ENCODE measurements at places on chromosomes 5 and 9.

DNA sequence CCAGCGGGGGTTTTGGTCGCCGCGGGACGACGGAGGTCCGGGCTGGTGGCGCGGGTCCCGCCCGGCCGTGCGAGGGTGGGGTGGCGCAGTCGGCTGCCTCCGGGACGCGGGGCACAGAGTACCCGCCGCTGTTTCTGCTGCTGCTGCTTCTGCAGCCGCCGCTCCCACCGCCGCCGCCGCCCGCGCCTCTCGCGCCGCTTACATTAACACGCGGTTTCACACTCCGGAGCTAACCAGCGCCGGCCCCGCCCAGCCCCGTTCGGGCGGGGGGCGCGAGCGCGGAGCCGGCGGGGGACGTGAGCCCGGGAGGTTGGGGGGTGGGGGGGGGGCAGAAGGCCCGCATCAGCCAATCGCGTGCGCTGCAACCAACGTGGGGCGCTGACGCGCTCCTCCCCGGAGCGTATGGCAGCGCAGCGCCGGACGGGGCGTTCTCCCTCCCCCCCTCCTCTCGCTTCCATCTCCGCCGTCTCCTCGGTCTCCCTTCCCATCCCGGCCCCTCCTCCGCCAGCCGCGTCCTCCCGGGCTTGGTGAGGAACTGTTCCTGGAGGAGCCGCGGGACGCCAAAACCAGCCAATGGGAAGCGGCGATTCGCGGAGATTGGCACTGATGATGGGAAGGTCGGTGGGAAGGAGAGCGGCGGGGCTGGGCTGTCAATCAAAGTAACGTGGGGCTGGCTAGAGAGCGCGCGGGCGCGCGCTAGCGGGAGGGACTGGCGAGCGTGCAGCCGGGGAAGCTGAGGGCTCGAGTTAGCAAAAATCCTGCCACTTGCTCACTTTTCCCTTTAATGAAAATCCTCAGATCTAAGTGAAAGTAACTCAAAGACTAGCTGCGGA is at the start of gene TLE1:
Gene TLE1 (minus strand): TSS at position 205 of the 833 bp plus-strand sequence. CDS start 1,307 bp downstream, outside the sequence.
- peak; percentile 98 for DNase-seq

DNA sequence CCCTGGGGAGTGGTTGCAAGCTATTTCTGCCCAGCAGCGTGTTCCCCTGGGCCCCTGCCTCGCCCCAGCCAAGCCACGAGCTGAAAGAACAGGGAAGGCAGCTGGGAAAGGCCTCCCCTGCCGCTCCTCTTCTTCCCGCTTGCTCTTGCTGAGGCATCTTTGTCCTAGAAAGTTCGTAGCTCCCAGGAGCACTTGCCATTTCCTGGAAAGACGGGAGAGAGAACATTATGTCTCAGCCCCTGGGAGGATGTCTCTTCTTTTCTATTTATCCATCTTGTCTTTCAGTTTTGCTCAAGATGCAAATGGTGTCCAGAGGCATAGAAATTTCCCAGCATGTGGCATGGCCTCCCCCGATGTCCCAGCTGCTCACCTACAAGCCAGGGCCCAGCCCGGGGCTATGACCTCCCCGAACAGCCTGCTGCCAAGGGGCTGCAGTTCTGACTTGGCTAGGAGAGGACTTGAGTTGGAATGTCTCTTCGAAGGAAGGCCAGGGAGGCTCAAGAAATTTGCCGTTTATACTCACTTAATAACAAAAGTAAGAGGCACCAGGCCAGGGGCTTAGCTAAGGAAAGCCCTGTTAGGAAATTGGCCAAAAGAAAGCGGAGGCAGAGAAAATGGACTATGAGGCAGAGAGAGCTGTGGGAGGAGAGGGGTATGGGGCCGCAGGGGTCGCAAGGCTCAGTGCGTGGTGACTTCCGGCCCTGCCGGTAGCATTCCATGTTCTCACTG is 87.3 kb downstream of the LIFR start:
- no peak for DNase-seq

GRCh38 chr5:4137781-4138180 is 542.1 kb downstream of the IRX1 start:
- DNase-seq, result no peak

DNA sequence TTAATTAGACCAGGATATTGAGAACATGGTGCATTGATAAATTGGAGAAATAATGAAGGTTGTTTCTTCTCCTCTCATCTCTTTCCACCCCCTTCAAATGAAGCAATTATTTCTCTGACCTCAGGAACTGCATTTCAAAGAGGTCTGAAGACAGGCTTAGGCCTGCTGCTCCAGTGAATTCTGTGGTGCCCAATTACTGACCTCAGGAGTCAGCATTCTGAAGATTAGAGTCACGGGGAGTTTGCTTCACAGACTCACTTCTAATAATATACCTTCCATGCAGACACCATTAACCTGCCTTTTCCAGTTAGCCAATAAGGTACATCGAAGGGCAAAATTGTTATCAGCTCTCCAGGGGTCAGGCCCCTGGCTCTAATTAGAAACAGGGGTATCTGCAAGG is 270.9 kb downstream of the GAS1 start:
- no peak for DNase-seq

GRCh38 chr5:156981481-156981880 is 18.5 kb upstream of the TIMD4 start:
- DNase-seq, result no peak

DNA sequence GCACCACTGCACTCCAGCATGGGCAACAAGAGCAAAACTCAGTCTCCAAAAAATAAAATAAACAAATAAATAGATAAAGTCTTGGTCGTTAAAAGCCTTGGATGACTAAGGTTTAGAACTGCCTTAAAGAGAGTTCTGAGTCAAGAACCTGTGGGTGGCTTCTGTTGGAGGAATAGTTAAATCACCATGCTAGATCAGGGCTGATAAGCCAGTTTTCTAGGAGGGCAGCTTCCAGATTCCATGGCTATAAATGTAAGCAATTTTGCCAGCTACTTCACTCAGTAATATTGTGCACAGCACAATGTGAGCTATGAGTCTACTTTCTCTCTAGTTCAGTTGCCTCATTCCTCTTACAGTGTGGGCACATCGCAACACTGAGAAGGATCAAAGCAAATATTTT is 242.1 kb upstream of the NUDT12 start:
- no peak for DNase-seq
